Esophagus (tissue), 2 donors: ENCODE measurements at places on chromosomes 16 and 17. TPM values are rescaled to one million over a fixed set of nuclear protein-coding genes. Genes with fewer than 3 reads are reported as not detected.

ACAP1 gene
- polyA plus RNA-seq: 5.3 TPM

FOXC2 gene
- 0.10 TPM for polyA plus RNA-seq

TANC2 gene
- 4.7 TPM for polyA plus RNA-seq

RSKR gene
- polyA plus RNA-seq: 2.0 TPM

TAT gene
- not detected for polyA plus RNA-seq

ABCA9 gene
- polyA plus RNA-seq: 2.2 TPM

CHST5 gene
- 0.13 TPM for polyA plus RNA-seq

ITGAX gene
- 1.1 TPM for polyA plus RNA-seq

EPN3 gene
- 40.5 TPM for polyA plus RNA-seq
